ENCODE measurements at places on chromosomes 13 and 19. TPM values are rescaled to one million over a fixed set of nuclear protein-coding genes. Genes with fewer than 3 reads are reported as not detected.

The LINGO3 gene
- not detected for total RNA-seq

The SLC27A5 gene
- 14.8 TPM for total RNA-seq

The FCAR gene
- total RNA-seq: not detected

The ZNF491 gene
- 0.86 TPM for total RNA-seq

The PSG3 gene
- not detected for total RNA-seq

The LMTK3 gene
- total RNA-seq: 0.04 TPM

The CGB5 gene
- total RNA-seq: not detected

The CEACAM5 gene
- total RNA-seq: not detected

The PSG2 gene
- not detected for total RNA-seq

The PLEKHA4 gene
- 6.1 TPM for total RNA-seq

The STOML3 gene
- not detected for total RNA-seq

The ZNF723 gene
- total RNA-seq: not detected

The MEIS3 gene
- 0.07 TPM for total RNA-seq

The CEACAM8 gene
- total RNA-seq: not detected

The LPAR2 gene
- 0.53 TPM for total RNA-seq

The CDADC1 gene
- total RNA-seq: 2.7 TPM

The ZNF112 gene
- 9.1 TPM for total RNA-seq

The MISP3 gene
- 0.14 TPM for total RNA-seq

The ZBTB45 gene
- total RNA-seq: 6.5 TPM

The CARS2 gene
- total RNA-seq: 47.4 TPM

The LCP1 gene
- total RNA-seq: 0.13 TPM

The S1PR5 gene
- not detected for total RNA-seq

The ZNF709 gene
- 2.6 TPM for total RNA-seq

The CATSPERD gene
- total RNA-seq: not detected

The CDX2 gene
- not detected for total RNA-seq

The MAMSTR gene
- total RNA-seq: 0.20 TPM

The RNF17 gene
- total RNA-seq: not detected

The NANOS3 gene
- total RNA-seq: not detected

The PDX1 gene
- total RNA-seq: not detected

The NCCRP1 gene
- total RNA-seq: not detected

The CALR3 gene
- not detected for total RNA-seq

The ZNF675 gene
- 8.7 TPM for total RNA-seq

The PCDH17 gene
- 3.0 TPM for total RNA-seq

The FUT6 gene
- total RNA-seq: not detected

The ICAM4 gene
- total RNA-seq: 0.95 TPM

The CELF5 gene
- not detected for total RNA-seq

The OR7D2 gene
- not detected for total RNA-seq

The N4BP2L1 gene
- total RNA-seq: 1.5 TPM

The RYR1 gene
- total RNA-seq: 0.26 TPM

The FGF21 gene
- total RNA-seq: not detected

The CLDND2 gene
- not detected for total RNA-seq

The ZNF222 gene
- 6.7 TPM for total RNA-seq

The FUT3 gene
- not detected for total RNA-seq

The HS6ST3 gene
- 0.46 TPM for total RNA-seq

The WTIP gene
- 33.0 TPM for total RNA-seq

The PMIS2 gene
- not detected for total RNA-seq

The ZSWIM9 gene
- total RNA-seq: 4.5 TPM

The FLT1 gene
- total RNA-seq: 110 TPM

The PSG7 gene
- not detected for total RNA-seq

The IGFL1 gene
- not detected for total RNA-seq

The ZNF726 gene
- 2.0 TPM for total RNA-seq

The CHST8 gene
- 0.07 TPM for total RNA-seq

The RUBCNL gene
- total RNA-seq: not detected

The STAP2 gene
- 8.1 TPM for total RNA-seq

The ZNF584 gene
- total RNA-seq: 16.2 TPM

The ZNF230 gene
- 2.4 TPM for total RNA-seq

Measured in pulmonary artery endothelial cell (primary cell).